ENCODE measurements at places on chromosomes 7 and 10.
A peak's percentile ranks its signal among the peaks of the same experiment; 100 is the strongest.

GRCh38 chr10:57638411-57638810 lies 629.3 kb downstream of the IPMK start:
- DNase-seq = no peak

DNA sequence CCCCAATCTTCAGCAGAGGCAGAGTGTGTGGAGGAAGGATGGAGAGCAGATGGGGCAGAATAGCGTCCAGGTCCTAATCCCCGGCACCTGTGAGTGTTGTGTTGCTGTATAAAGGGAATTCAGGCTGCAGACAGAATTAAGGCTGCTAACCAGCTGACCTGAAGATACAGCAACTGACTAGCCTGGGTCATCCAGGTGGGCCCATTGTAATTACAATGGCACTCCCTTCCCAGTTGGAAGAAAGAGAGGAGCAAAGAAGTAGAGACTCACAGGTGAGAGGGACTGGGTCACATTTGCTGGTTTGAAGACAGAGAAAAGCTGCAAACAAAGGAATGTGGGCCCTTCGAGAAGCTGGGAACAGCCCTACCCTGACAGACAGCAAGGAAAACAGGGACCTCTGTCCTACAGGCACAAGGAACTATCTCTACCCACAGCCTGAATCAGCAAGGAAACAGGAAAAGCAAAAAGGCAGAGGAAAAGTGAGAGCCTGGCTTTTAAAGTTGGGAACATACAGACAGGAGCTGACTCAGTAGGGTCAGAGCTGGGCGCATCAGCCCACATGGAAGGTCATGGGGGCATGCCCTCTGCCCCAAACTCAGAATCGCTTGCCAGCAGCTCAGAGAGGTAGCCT lies 11.6 kb upstream of the TMEM72 start:
- no peak for DNase-seq

DNA sequence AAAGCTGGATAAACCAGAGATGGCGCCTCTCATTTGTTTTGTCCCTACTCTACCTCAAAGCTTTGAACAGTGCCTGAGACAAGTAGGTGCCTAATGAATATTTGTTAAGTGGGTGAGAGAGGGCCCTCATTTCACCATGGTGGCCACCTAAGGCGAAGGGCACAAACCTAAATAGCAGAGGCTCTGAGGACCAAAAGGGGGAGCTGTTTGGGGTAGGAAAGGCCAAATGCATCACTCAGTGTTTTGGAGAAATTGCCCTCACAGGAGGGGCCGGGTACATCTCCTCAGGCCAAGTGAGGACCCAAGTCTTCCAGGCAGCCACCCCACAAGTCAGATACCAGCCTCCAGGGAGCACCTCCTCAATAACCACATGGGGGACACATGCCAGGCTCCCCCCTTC lies 14.0 kb downstream of the IMPDH1 start:
- DNase-seq = no peak

- no peak for DNase-seq
Observed at GRCh38 chr10:105837951-105838350, 1196.9 kb downstream of the SORCS3 start.

DNA sequence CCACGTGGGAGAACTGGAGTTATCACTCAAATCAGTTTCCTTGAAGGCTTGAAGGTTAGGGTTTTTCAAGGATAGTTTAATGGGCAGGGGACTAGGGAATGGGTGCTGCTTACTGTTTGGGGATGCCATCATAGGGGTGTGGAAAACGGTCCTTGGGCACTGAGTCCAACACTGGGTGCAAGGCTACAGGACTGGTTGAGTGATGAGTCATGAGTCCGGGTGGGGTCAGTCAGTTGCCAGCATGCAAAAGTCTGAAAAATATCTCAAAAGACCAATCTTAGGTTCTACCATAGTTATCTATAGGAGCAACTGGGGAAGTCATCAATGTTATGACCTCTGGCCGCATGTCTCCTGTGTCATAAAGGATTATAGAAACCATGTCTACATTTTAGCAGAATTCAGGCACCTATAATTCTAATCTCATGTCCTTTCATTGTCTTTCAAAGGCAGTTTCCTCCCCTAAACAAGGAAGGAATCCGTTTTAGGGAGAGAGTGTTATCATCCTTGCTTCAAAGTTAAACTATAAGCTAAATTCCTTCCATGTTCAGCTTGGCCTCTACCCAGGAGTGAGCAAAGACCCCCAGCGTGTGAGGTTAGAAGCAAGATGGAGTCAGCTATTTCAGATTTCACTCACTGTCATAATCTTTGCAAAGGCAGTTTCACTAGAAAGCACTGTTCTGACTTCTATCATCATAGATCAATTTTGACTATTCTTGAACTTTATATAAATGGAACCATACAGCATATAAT lies 94.5 kb downstream of the COL26A1 start:
- DNase-seq = no peak

- no peak for DNase-seq
Observed at GRCh38 chr7:107353701-107354100, 116.2 kb upstream of the GPR22 start.

DNA sequence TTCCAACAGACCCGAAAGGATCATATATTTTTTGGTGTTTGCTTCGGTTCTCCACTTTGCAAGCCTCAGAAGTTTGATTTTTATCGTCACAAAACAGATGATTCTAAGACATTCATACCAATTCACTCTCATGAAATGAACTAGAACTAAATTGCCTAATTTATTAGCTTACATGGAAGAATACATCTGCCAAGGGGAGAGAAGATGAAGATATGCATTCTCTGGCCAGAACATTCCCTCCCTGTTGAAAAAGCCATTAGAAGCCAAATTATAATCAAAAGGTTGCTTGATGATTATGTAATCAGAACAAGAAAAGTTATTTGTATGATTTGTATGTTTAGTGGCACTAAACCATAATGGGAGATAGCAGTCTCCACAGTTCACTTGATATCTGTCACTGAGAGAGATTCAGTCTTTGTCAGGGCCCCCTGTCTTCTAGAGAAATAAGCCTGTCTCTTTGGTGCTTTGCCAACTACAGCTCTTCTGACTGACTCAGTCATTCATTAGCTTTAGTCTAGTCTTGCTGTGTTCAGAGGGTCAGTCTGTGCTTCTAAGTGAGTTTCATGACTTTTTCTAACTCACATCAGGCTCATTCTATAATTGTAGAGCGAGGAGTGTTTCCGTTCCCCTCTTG lies 95.3 kb upstream of the GNAI1 start:
- no peak for DNase-seq

DNA sequence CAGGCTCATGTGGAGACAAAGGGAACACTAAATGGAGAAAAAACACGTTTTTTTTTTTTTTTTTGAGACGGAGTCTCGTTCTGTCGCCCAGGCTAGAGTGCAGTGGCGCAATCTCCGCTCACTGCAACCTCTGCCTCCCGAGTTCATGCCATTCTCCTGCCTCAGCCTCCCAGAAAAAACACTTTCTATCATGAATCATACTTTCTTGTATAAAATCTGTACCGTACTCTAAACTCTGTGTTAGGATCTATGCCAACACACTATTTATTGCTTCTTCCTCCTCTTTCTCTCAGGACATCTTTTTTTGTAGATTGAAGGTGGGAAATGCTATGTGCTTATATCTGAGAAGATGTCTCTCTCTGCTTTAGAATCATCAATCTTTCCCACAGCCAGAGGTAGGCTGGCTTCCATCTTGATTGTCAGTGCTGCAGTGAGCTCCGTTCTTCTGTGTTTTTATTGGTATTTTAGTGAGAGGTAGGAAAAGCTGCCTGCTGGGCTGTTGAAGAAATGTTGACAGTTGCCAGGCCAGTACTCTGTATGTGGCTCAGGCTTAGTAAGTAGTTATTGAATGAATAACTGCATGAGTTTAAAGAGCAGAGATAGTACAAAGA lies 101.1 kb downstream of the GPR85 start:
- DNase-seq = no peak

- DNase-seq = no peak
Observed at GRCh38 chr10:92103376-92104090, 180.0 kb downstream of the BTAF1 start.

DNA sequence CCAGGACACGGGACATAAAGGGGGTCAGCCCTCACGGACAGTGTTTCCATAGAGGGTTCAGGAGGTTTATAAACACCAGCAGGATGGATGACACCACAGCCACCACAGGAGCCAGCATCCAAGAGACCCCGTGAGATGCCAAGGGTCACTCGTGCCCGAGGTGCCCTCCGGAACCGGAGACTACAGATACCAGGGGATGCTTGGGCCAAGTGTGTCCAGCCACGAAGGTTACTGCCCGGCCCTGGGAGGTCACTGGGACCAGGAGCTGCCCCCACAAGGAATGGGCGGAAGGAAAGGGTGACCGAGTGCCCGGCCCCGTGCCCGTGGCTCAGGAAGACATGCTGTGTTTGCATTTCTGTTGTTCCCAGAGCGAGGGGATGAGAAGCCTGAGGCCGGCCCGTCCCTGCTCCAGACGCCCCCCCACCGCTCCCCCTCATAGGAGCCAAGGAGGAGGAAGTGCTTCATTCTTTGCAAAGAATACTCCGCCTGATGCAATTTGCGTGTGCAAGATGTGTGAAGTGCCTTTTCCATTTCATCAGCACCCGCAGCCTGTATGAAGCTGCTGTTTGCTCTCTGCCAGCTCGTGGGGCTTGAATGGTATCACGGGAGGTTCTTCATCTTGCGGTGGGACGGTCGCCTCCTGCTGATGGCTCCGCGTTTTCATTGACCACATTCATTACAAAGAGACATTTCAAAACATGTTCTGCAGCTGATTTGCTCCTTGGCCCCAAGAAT lies 176.4 kb downstream of the ELFN1 start:
- DNase-seq = peak; percentile 7

DNA sequence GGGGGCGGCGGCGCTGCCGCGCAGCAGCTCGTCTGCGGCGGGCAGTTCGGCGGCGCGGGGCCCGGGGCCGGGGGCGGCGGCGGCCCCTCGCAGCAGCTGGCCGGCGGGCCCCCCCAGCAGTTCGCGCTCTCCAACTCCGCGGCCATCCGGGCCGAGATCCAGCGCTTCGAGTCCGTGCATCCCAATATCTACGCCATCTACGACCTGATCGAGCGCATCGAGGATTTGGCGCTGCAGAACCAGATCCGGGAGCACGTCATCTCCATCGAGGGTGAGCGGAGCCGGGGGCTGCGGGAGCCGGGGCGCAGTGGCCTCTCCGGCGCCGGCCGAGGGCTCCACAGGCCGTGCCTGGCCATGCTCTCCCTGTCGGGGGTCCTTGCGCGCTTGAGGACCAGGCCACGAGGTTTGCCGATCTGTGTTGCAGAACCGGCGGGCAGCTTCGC lies 548 bp downstream of the AGAP3 start:
- DNase-seq = no peak

GRCh38 chr7:26910221-26910620 lies 45.8 kb upstream of the SKAP2 start:
- DNase-seq = no peak

DNA sequence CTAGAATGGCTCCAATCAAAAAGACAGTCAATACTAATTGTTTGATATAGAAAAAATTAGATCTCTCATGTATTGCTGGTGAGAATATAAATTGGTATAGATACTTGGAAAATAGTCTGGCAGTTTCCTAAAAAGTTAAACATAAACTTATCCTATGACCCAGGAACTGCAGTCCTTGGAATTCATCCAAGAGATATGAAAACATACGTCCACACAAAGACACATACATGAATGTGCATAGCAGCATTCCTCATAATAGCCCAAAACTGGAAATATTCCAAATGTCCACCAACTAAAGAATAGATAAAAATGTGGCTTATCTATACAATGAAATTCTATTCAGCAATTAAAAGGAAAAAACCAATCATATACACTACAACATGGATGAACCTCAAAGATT lies 128.4 kb downstream of the ZFAND4 start:
- no peak for DNase-seq

GRCh38 chr10:11357439-11357838 lies 254.0 kb downstream of the USP6NL start:
- DNase-seq = no peak

GRCh38 chr10:24382979-24383663 lies 174.2 kb downstream of the KIAA1217 start:
- DNase-seq = no peak

DNA sequence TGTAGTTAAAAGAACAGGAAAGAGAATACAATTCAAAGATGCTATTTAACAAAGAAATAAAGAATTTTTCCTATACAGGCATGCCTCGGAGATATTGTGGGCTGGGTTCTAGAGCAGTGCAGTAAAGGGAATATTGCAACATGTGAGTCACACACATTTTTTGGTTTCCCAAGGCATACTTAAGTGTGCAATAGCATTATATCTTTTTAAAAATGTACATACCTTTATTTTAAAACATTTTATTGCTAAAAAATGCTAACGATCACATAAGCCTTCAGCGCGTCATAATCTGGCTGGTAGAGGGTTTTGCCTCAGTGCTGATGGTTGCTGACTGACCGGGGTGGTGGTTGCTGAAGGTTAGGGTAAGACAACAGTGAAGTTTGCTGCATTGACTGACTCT lies 54.4 kb downstream of the ESYT2 start:
- no peak for DNase-seq

- no peak for DNase-seq
Observed at GRCh38 chr10:53528974-53529373, 756.4 kb upstream of the MBL2 start.

GRCh38 chr10:122657729-122658128 lies 41.9 kb downstream of the C10orf120 start:
- no peak for DNase-seq

DNA sequence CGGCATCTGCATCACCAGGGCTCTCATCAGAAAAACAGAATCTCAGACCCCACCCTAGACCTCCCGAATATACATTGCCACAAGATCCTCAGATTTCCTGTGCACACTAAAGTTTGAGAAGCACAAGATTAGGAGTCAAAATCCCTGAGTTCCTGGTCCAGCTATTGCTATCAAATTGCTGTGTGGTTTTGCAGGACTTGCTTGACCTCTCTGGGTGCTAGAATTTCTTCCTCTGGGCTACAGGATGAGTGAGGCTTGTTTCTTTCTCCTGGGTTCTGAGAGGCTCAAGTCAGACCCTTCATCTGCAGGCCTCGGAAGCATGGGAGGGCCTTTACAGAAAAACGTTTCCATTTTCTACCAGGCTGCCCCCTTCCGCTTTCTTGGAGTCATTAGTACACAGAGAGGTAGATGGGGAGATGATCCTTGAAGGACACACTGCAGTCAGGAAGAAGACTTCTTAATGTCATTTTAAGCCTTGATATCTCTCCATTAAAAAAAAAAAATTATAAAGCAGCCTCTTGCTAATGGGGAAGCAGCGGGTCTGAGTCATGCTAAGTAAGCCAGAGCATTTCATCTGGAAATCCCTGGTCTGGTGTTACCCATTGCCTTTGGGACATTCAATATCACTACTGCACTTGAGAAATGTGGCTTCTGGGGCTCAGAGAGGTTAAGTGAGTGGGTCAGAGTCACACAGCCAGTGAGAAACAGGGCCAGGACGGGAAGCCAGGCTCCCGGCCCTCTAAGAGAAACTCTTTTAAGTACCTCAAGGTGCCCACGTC lies 173.5 kb downstream of the KCNMA1 start:
- DNase-seq = no peak

DNA sequence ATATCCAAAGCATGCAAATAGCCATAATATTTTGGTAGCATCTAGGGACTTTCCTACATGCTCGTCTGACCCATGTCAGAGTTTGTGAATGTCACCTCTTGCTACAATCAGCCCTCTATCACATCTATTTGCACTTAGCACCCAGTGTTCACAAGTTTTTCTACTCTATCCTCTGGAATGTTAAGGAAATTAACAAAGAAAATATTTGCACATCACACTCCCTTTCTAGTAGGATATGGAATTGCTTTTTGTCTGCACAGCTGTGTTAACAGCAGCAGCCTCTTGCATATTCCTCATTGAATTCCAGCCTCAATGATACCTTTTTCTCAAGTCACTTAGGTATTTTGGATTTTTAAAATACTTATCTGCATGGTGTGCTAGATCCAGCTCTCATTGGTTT lies 403.1 kb upstream of the SEMA3C start:
- DNase-seq = no peak

- DNase-seq = no peak
Observed at GRCh38 chr7:144628176-144628575, 207.7 kb downstream of the TPK1 start.
